ENCODE measurements at places on chromosomes 2 and 18.

DNA sequence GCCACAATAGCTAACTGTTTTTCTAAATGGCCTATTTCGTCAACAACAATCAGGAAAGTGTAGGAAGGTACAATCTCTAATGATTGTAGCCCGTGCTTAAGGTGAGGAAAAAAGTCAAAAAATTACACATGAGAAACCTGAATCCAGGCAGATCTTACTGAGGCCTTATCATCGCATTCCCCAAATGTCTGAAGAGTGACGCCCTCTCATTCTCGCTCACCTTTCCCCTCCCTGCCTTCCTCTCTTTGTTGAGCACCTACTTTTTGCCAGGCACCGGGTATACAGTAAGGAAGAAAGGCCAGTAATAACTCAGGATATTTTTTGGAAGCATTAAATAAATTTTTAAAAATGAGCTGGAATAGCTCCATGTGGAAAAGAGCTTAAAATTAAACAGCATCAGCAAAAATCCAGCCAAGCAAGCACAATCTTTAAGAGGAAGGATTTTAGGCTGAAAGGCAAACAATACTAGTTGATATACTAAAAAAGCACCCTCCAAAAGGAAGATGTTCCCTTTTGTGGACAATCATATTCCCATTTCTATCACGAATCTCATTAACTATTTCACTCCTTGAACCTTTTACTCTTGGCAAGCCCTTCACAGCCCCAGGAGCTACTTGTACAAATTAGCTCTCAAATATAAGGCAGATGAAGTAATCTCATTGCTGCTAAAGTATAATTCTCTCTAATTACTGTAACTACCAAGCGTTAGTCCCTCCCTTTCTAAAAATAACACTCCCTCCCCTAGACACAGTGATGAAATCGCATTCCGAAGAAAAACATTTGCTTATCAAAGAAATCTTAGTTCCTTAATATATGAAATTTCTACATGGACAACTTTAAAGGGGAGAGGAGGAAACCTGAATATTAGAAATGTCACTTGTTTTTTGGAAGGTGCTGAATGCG lies 40.0 kb downstream of the STAT1 start:
- DNase-seq: no peak

DNA sequence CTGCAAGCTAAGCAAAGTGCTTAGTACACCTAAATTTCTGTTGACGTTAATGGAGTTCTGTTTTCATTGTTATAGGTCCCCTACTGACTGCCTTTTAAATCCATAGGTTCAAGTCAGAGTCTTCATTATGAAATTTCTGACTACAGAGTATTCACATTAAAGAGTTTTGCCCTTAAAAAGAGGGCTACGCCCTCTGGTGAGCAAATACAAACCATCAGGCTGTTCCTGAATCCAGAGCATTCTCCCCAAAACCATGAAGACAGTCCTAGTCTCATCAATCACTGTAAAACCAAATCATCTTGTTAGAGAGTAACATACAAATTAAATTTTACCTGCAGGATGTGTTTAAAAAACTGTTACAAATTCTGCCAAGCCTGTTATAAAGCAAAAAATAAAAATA lies 1091.7 kb downstream of the TDRD15 start:
- no peak for DNase-seq

DNA sequence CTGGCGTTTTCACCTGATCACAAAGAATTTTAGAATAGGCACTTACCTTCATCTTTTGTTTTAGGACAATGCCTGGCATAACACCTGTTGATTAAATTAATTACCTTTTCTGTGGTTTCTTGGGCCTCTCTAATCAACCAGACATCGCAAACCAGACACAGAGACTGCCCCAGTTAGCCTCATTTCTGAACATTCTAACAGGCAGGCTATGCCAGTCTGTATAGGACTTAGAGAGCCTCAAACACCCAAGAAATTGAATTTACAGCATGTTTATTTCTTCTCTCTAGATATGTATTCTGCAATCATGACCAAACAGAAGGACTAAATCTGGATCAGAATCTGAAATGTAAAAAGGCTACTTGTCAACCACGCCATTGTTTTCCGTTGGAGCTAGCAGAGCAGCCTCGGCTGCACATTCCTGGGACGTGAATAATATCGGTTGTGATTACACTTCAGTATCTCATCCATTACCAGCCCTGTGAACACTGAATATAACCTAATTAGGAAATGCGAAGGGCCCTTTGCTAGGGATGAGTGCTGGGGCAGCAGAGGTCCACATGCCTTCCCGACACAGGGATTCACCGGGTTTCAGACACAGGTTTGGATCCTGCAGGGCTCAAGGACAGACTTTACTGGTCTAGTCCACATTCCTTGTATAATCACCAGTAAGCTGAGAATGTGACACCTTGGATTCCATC lies 17.5 kb upstream of the CDC42EP3 start:
- DNase-seq: no peak

DNA sequence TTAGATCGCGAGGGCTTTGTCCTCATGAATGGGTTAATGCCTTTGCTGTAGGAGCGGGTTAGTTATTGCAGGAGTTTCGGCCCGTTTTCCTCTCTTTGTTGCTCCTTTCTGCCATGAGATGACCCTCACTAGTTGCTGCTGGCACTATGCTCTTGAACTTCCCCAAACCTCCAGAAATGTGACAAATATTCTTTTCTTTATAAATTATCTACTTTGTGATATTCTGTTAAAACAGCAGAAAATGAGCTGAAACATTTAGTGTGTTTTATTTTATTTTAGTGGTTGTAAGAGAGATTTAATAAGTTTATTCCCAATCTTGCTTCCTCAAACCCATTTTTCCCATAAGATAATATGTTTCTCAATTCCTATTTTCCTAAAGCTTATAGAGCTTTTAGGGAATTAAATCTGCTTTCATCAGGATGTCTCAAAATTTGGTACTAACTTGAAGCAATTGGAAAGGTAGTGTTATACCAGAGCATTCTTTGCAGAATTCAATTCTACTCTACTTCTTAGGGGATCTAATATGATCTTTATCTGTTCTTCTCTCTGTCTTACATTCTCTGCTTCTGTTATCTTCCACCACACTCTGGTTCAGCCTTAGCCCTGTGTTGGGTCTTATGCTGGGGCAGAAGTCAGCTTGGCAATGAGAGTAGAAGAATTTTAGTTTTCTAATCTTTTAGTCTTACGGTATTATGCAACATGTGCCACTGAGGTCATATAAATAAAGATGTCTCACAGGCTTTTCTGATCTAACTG lies 23.1 kb downstream of the DDX1 start:
- DNase-seq: no peak

GRCh38 chr2:75337016-75337415 lies 137.7 kb upstream of the TACR1 start:
- DNase-seq: no peak

- no peak for DNase-seq
Observed at GRCh38 chr2:6283259-6283658, 582.4 kb downstream of the CMPK2 start.

DNA sequence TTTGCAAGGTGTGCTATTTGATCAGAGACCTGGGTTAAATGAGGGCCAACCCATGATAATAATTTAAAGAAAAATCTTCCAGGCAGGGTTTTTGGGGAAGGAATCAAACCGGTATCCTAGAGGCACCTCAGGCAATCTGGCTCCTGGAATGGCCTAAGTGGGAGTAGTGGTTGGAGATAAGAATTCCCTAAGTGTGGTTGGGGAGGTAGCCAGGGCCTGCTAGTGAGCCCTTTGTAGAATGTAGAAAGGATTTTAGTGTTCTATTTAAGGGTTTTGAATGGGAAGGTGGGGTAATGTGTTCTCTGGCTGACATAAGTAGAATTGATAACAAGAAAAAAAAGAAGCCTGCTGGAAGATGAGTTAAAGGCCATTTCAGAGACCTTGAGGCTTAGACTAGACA lies 422.2 kb downstream of the XIRP2 start:
- DNase-seq: no peak

- no peak for DNase-seq
Observed at GRCh38 chr18:11821643-11822237, 29.5 kb upstream of the CHMP1B start.

GRCh38 chr2:239204136-239204875 lies 196.5 kb downstream of the HDAC4 start:
- no peak for DNase-seq

DNA sequence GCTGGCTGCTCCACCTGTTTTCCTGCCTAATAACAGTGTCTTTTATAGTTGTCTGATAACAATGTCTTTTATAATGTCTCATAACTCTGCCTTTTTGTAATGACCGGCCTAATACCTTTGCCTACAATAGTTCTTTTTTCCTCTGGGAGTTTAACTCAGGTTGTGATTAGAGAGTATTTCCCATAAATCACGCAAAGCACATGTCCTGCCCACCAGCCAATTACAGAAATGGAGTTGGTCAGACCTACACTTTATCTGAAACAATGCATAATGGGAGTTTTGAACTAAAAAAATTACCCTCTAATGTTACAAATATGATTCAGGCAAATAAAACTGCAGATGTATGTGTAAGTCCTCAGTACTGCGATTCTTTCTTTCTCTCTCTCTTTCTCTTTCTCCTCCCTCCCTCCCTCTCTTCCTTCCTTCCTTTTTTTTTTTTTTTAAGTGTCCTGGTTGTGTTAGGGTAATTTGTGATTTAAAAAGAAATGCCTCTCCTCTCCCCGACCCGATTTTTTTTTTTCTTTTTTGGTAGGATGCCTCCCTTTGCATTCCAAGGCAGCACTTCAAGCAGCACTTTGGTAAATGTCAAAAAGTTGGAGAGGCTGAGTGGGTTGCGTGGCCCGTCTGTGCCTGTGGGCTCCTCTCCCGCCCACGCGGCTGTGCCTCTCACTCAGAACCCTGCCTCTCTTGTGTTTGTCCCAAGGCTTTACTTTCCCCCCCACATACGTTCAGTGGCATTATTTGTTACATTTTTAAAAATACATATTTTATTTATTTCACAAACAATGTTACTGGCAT lies 147.3 kb downstream of the AGAP1 start:
- no peak for DNase-seq

GRCh38 chr2:199738727-199739412 lies 112.1 kb downstream of the FTCDNL1 start:
- DNase-seq: no peak

- no peak for DNase-seq
Observed at GRCh38 chr2:62426154-62426912, 79.7 kb downstream of the TMEM17 start.

- DNase-seq: no peak
Observed at GRCh38 chr2:140117386-140117785, 1337.2 kb upstream of the NXPH2 start.

- no peak for DNase-seq
Observed at GRCh38 chr2:169112841-169113240, 43.5 kb downstream of the DHRS9 start.

DNA sequence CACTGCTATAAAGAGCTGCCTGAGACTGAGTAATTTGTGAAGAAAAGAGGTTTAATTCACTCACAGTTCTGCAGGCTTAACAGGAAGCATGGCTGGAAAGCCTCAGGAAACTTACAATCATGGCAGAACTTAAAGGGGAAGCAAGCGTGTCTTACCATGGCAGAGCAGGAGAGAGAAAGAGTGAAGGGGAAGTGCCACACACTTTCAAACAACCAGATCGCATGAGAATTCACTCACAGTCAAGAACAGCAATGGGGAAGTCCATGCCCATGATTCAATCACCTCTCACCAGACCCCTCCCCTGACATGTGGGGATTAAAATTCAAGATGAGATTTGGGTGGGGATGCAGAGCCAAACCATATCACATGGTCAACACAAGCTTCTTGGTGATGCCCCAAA lies 34.7 kb upstream of the CDK5R2 start:
- no peak for DNase-seq

GRCh38 chr18:2651981-2652380 lies 3.5 kb upstream of the SMCHD1 start:
- no peak for DNase-seq

GRCh38 chr2:237057893-237058300 lies 27.8 kb upstream of the COPS8 start:
- DNase-seq: no peak

DNA sequence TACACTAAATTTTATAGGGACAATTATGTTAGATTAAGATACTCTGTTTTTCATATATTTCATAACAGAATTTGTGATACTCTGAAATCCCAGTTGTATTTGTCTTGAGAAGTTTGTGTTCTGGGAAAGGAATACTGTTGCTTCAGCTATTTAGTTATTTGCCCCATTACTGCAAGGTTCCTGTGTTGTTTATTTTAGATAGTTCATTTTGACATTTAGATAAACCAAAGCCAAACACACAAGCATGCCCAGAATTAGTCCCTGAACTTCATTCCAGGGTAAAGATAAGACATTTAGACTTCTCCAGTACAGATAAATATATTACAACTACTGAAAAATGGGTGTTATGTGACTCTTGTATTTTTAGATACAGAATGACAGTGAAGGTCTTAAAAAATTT lies 74.7 kb downstream of the BMPR2 start:
- no peak for DNase-seq

DNA sequence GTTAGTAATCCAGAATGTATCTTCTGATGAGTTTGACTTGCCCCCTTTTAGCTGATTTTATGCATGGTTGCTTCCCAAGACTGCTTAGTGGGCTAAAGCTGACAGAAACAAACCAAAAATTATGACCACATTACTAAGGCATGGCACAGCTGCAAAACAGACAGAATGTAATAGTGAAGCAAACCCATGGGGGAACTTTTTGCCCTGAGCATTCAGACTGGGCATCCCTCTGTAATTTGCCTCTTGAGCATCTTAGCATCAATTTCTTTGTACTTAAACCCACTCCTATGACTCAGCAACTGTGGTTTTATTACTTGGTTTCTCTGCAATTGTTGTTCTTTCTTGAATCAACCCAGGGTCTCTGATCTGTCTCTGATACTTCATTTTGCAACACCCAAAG lies 487.3 kb upstream of the DCC start:
- no peak for DNase-seq

DNA sequence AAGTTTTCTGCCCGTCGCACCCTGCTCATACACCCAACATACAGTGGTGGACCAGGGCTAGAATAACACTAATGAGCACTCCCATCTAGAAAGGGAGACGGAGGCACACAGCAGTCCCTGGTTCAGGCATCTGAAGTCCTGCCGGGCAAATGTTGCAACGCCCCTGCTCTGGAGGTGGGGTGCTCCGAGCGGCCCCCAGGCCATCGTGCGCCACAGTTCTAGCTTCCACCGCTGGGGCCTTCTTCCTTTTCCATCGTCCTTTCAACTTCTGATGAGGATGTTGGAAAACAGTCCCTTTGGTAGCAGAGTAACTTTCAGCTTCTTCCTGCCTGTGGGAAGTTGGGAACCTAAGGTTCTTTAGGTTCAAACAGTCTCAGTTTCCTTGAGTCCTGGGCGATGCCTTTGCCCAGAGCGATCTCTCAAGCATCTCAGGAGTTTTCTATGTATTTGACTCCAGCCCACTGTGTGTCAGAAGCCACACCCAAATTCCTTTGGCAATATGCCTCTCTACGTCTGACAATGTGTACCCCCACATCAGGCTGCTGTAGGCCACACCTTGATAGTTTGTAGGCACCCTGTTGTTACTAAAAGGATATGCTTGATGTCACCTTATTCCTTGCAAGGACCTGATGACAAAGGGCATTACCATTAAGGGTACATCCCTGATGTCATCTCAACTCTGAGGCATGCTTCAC lies 258.8 kb downstream of the GLI2 start:
- DNase-seq: no peak

GRCh38 chr2:23513872-23514793 lies 129.2 kb downstream of the KLHL29 start:
- no peak for DNase-seq
